ENCODE measurements at places on chromosomes 2 and 18.

- no peak for DNase-seq
These were observed 282.7 kb upstream of the STON1 start for GRCh38 chr2:48247206-48247605.

- DNase-seq: no peak
These were observed 3.8 kb downstream of the LBH start for GRCh38 chr2:30235008-30235655.

DNA sequence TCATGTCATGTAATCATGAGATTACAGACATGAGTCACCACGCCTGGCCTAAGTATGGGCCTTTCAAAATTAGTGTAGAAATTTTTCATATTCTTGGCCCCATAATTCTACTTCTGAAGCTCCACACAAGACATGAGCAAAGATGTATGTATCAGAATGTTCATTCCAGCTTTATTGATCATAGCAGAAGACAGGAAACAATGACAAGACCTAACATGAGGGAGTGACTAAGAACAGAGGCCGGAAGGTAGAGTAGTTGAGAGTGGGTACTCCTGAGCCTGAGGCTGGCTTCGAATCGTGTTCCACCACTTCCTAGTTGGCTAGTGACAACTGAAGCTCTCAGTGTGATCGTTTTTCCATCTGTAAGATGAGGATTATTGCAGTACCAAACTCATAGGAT is 89.3 kb downstream of the ARMC9 start:
- DNase-seq: no peak

DNA sequence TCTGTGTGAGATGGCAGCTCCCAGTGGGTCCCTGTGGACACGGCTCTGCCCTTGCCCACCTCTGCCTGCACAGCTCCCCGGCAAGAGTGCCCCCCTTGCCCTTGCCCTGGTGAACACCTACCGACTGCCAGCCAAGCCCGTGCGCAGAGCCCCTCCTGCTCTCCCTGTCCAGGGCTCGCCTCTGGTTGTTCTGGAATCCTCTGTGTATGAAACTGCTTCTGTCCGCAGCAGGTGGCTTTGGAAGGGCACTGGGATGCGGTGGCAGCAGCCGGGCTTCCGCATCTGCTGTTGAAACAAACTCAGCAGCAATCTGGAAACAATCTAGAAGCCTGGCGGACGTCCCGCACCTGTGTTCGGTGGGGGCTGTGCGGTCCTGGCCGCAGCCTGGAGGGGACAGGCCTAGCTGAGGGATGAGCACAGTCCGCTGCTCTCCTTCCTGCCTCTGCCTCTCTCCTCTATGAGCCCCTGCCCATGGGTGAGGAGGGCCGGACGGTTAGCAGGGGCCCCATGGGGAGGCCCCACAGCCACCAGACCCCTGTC is 34.0 kb upstream of the KLF11 start:
- no peak for DNase-seq

- no peak for DNase-seq
These were observed 530.6 kb downstream of the CCDC85A start for GRCh38 chr2:56714400-56714799.

DNA sequence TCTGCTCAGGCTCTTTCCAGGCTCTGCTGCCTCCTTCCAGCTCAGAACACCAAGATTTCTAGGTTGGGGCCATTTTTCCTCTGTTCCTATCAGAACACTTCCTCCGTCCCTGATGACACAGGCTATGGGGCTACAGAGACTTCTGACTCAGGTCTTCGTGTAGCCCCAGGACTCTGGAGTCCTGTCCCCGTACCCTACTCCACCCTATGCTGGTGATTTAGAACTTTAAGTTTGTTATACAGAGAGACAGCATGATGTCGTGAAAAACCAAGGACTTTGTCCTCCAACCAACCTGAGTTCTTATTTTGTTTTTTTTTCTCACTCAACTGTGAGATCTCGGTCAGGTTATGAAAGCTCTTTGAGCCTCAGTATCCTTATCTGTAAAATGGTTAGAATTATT is 78.7 kb downstream of the HS1BP3 start:
- DNase-seq: no peak

GRCh38 chr2:148948868-148949267 is 73.8 kb downstream of the KIF5C start:
- DNase-seq: no peak

DNA sequence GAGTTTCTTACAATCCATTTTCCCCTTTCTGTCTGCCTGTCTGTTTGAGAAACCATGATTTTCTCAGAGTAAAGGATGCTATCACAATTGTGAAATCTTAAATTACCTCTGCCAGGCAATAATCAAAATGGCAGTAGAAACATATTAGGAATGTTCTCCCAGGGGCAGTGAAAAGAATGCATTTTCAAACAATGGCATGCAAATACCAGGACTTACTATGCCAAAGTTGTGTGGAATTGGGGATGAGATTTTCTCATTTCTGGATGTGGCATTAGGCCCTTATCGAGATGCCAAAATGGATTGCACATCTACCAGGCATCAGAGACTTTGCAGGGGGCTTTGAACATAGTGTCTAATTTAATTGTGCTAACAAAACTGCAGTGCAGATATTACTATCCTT is 821.4 kb downstream of the RNF144A start:
- DNase-seq: no peak

DNA sequence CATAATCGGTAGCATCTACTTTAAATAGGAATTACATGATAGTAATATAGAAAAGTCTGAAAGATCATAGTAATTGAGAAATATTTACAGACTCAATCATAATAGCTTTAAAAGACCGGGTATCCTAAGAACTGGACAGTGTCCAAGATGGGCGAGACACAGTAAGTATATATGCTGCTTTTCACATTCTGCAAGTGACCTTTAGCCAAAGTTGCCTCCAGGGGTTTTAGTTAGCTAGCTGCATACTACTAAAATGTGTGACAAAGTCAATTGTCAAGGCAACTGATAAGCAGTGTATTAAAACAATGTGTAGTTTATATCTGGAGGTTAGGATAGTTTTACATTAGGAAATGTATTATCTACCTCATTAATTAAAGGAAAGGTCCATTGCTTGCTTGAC is 24.6 kb downstream of the CD302 start:
- no peak for DNase-seq

GRCh38 chr18:38369772-38370690 is 804.4 kb upstream of the CELF4 start:
- DNase-seq: no peak

- no peak for DNase-seq
These were observed 158.1 kb upstream of the ZNF521 start for GRCh38 chr18:25510096-25510495.

DNA sequence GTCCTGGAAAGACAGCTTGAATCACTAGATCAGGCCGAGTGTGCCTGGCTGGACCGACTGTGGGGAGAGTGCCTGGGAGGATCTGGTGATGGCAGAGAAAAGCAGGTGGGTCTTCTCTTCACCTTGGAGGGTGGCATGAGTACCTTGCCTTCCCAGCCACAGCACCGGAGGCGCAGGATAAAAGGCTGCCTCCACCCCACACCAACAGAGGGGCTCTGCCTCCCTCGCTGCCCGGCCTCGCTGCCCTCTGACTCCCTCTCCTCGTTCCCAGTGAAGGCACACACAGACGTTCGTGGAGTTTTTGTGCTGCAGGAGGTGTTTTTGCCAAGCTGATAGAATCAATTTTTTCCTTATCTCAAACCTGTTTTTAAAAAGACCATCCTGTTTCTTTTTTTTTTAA is 71.4 kb upstream of the HAAO start:
- no peak for DNase-seq

GRCh38 chr18:7764405-7764804 is 197.3 kb downstream of the PTPRM start:
- DNase-seq: no peak

DNA sequence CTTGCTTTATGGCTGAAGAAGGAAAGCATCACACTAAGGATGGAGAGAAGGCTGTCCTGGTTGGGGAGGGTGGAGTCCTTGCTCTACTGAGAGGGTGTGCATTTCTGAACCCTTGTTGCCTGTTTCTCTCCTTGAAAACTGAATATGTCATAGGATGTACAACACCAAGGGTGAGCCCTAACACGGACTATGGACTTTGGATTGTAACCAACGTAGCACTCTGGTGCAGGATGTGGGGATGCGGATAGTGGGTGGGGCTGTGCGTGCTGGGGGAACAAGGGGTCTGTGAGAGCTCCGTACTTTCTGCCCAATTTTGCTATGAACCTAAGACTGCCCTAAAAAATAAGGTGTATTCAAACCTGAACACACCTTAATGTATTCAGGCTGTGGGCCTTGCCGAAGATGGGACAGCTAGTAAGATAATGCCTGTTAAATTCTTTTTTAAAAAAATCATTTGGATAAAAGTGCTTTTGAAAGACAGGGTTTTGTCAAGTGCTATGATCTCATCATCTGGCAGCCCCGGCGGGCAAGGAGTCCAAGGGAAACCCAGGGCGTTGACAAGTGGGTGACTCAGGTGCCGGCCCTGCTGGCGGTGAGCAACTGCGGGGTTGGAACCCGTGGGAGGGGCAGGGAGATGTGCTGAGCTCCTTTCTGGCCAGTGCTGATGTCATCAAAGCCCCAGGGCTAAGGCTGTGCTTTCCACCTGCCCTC is 54.0 kb downstream of the GATA6 start:
- no peak for DNase-seq

DNA sequence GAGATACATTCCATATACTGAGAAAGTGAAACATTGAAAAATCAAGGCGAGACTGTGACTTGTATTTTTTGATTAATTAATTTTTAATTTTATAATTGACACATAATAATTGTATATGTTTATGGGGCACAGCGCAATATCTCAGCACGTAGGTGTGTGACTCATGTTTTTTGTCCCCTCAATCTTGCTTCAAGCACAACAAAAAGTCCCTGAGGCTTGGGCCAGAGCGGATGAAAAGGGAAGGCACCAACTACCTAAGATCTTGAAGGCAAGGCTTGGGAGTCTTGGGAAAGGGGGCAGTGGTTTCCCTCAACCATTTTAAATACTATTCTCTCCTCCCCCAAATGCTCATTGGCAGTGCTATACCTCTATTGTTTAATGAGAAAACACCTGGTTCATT is 9.9 kb downstream of the SGPP2 start:
- peak; percentile 16 for DNase-seq

DNA sequence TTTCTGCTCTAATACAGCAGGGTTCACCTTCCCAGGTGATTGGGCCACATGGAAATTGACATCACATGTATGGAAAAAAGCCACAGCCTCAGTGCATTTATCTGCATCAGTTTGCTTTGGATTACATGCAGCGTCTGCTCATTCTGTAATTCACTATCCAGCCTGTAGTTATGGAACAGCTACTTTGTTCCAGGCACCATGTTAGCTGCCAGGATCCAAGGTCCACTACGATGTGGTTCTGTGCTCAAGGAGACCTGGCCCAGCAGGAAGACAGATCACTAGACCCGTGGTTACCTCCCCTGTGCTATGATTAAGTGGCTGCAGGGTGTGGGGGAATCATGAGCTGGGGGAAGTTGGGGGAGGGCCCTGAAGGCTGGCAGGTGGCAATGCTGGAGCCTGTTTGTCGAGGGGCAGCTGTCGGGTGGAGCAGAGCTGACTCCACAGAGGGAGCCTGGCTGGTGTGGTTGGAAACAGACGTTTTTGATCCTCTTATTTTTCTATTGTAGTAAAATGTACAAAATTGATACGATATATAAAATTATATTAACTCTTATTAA is 58.6 kb downstream of the TSHZ1 start:
- no peak for DNase-seq

- no peak for DNase-seq
These were observed 6.7 kb downstream of the SERPINB2 start for GRCh38 chr18:63894106-63894772.

DNA sequence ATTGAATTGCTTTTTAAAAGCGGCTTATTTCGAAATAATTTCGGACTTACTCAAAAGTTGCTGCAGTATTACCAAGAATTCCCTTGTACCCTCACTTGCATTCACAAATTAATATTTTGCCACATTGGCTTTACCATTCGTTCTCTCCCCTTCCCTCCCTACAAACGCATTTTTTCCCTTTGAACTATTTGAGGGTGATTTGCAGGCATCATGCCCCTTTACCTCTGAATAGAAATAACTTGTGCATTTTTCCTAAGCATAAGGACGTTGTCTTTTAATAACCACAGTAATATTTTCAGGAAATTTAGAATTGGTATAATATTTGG is 608 bp downstream of the CCDC138 start:
- no peak for DNase-seq

DNA sequence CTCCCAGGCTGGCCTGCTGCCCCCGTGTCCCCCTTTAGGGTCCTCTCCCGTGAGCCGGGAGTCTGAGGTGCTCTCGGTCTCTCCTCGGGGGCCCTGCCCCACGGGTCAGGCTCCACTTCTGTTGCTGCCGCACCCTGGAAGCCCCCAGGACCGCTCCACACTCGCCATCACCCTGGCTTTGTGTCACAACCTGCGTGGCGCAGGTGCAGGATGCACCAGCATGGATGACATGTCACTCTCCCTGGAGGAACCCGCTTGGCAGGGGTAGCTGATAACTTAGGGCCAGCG is 10.8 kb upstream of the ARHGEF4 start:
- no peak for DNase-seq

GRCh38 chr2:206940546-206940945 is 1.2 kb downstream of the CPO start:
- no peak for DNase-seq

GRCh38 chr2:28411956-28412609 is 19.4 kb downstream of the FOSL2 start:
- no peak for DNase-seq

DNA sequence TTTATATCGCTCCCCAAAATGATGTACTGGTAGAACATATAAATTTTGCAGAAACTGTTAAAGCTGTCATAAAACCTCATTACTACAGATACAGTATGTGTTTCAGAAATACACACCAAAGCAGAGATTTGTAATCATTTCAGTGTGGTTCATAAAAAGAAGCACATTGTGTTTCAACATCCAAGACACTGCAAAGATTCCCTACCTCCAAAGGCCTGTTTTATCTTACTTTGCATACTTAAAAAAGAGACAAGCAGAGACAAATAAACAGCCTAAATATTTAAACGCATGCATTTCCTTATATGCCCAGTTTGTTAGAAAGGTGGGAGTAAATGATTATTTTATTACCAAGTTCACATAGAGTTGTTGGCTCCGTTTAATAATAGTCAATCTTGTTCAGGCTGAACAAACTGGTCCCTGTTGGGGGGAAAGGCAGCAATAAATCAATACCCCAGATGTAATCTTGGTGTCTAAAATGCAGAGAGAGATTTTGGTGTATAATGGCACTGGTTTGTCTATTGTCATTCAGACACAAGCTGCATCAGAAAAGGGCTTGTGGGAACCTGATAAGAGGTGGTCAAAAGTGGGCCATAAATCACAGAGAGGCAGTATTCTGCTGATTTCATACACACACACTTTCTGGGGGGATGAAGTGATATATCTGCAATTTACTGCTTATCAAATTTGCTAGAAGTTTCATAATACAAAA is 321.4 kb upstream of the ETAA1 start:
- no peak for DNase-seq

GRCh38 chr2:203714112-203714511 is 7.7 kb downstream of the CD28 start:
- no peak for DNase-seq

All from vagina (tissue), 2 donors.